ENCODE measurements at places on chromosomes 4 and X.

DNA sequence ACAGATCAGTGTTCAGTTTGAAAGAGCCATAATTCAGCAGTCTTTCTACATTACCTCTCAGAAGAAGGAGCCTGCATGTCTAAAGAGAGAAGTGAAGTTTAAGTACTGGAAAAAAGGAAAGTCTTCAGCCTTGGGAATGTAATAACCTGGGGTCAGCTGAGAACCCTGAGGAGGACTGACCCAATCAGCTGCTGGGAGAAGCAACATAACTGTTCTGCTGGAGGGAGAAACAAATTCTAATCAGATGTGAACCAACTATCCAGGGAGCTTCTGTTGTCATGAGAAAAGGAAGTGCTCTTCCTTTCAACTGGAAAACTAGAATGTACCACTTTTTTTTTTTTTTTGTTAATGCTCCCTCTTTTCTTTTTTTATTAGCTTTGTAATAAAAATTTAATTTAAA, 64.5 kb upstream of the PDE5A start:
- no peak for DNase-seq

DNA sequence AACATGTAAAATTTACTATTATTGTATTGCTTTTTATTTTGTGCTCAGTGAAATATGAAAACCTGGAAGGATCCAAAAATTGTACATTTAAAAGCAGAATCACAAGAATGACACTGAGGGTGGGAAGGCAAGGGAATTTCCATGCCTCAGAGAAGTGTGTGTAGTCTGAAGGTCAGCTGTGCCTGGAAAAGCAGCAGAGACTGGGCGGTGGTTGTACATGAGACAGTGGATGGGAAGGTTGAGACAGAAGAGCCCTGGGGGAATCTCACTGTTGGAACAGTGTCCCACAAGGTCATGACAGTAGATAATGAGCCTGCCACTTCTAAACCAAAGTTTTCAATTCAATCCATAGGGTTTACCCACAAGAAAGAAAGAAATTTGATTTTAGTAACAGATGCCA, 17.1 kb upstream of the ANTXR2 start:
- DNase-seq, result no peak

DNA sequence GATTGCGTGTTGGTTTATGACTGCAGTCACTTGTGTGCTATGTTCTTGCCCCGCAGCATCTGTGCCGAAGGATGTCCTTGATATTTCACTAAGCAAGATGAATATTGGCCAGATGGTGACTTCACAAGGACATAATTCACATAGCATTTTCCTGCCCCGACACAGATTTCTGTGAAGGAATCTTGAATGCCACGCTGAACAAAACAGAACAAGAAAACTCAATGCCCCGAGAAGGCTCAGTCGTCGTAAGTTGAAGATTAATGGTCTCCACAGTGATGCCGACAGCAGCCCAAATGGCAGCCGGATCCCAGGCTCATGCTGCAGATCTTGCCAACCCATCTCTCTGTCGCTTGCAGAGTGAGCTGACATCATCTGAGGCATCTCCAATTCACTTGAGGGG, 145.9 kb downstream of the CPEB2 start:
- DNase-seq, result no peak

DNA sequence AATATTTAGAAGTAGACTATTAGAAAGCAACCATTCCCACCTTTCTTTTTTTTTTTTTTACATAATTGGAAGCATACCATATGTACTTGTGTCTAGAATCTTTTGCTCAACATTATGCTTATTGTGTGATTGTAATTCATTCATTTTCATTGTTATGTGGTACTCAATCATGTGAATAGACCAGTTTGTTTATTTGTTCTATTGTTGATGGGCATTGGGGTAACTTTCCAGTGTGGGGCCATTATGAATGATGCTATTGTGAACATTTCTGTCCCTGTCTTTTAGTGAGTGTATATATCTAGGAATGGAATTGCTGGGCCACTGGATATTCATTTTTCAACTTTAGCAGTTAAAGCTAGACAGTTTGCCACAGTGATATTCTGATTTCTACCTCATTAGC, 62.5 kb upstream of the MCUB start:
- no peak for DNase-seq

- no peak for DNase-seq
Observed at GRCh38 chrX:64843224-64843623, 133.0 kb downstream of the ZC4H2 start.

GRCh38 chrX:117327373-117327772, 789.2 kb downstream of the KLHL13 start:
- DNase-seq, result no peak

DNA sequence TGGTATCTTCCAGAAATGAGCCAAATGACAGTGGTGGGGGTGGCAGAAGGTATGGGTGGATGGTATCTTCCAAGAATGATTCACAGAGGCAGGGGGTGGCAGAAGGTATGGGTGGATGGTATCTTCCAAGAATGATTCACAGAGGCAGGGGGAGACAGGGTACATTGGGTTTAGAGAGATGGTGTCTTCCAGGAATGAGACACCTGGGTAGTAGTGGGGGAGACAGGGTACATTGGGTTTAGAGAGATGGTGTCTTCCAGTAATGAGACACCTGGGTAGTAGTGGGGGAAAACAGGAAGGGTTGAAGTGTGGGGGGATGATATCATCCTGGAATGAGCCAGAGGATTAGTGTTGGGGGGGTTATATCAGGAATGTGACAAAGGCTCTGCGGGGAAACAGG, 62.0 kb downstream of the MAOA start:
- no peak for DNase-seq

DNA sequence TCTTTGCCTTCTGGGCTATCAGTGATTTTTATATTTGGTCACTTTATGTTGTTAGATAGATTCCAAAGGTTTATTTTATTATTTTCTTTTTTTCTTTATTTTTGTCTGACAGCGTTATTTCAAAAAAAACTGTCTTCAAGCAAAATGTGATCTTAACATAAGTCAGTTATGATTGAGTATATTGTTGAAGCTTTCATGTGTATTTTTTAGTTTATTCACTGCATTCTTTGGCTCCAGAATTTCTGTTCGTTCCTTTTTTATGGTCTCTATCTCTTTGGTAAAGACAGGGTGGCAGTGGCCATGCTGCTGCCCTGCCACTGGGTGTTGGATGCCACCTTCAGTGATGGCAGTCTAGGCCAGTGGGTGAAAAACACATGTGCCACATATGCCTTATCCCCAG, at the start of gene MAGEC3:
TSS of gene MAGEC3 (plus strand) at position 301 of the 400 bp plus-strand sequence. CDS start at position 301, 0 bp downstream.
- DNase-seq, result no peak

- DNase-seq, result no peak
Observed at GRCh38 chrX:10818651-10819050, 198.3 kb upstream of the MID1 start.

- no peak for DNase-seq
Observed at GRCh38 chr4:157075401-157075800, 549 bp upstream of the GLRB start.

GRCh38 chrX:148380650-148381561, 119.5 kb upstream of the AFF2 start:
- no peak for DNase-seq

Measured in neural crest cell (in vitro differentiated cells).